GM20000 (cell line): ENCODE measurements at places on chromosomes 7 and 10.
A peak's percentile ranks its signal among the peaks of the same experiment; 100 is the strongest.

GRCh38 chr10:96636551-96636950 is 49.7 kb upstream of the TM9SF3 start:
- no peak for DNase-seq

- DNase-seq = no peak
Observed at GRCh38 chr10:110522365-110522988, 24.8 kb downstream of the DUSP5 start.

DNA sequence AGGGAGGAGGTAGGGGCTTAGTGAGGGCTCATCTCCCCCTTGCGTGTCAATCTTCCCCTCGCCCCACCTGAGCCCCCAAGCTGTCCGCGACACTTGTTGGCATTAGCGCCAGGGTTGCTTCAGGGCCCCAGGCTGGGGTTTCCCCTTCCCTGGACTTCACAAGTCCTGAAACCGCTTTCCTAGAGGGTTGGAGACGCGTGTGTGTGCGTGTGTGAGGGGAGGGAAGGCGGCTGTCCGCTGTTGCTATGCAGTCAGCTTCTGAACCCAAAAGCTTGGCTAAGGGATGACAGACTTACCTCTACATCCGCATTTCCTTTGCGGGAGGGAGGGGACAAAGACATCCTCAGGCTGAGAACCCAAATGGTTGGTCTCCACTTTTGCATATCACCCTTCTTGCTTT is 803 bp downstream of the GOLGA7B start:
- DNase-seq = no peak

DNA sequence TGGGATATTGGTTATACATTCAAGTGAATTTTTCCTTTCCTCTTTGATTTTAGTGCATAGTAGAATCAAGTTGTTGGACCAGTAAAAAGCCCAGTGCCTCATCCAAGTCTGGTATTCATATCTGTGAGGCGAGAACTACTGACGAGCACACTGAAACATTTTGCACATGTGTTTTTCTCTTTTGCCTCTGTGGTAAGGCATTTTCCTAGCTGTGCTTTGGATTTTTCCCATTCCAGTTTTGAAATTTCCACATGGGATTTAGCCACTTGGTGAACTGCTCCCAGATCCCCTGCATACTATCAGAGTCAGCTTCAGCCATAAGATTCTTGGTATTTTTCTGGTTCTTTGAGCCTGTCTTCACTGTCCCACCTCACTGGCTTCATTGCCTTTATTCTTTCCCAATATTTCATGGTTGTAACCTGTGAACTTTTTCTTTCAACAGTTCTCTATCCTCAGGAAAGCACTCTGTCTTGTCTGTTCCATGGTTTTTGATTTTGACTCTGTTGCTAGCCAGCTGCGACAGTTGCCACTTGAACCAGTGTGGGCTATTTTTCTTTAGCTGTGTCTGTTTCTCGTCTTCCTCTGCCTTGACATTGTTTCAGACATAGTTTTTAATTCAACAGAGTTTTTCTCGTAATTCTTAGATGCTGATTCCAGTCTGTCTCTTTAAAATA is 239.0 kb downstream of the REEP3 start:
- no peak for DNase-seq

- DNase-seq = no peak
Observed at GRCh38 chr7:135263321-135263970, 29.8 kb downstream of the STRA8 start.

DNA sequence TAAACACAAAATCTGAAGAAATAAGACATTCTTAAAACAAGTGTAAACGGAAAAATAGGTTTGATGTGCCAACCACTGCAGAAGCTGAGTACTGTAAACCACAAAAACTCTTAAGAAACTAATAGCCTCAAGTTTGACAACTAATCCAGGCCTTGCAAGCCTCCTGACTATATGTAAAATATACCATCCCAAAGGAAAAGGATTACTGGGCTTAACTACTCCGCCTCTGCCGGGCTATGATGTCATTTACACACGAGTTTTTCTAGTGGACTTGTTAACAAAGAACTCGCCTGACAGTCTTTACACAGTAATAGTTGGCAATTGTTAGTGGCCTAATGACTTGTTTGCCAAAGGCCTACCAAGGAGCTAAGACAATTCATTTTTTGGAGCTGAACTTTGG is 2.1 kb downstream of the KIF5B start:
- no peak for DNase-seq

GRCh38 chr7:94901981-94902380 is 5.4 kb upstream of the PPP1R9A start:
- no peak for DNase-seq

DNA sequence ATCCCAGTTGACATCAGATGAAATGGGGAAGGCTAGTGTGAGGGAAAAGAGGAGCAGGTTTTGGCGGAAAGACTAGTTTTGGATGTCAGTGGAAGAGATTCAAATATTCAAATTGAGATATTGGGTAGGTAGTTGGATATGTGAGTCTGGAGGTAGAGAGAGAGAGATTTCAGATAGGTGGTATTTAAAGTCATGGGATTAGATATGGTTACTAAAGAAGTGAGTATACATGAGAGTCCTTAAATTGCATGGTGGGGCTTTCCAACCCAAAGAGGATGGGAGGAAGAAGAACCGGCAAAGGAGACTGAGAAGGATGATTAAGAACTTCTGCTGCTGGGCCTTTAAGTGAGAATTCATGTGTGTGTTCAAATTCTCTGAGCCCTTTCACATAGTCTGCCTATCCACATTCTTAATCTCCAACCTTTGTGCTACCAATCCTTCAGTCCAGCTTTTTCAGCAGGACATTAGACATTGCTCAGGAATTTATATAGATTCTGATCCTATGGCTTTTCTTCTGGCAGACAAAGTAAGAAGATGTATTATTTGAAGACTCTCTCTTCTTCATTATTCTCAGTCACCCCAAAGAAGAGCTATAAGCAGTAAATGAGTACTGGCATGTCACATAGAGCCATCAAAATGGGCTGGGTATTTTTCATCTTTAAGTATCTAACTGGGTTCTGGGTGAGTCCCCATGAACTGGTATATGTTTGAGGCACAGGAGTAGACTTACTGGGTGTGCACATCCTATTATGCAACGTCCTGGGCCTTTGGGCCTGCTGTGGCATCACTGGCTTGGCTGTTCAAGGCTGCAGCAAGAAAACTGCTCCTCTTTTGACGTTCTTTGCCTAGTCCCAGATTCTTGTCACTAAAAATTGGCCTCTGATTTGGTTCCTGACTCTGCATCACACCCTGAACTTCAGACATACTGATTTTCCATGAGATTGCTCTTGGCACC is 33.6 kb downstream of the ST7 start:
- DNase-seq = no peak

DNA sequence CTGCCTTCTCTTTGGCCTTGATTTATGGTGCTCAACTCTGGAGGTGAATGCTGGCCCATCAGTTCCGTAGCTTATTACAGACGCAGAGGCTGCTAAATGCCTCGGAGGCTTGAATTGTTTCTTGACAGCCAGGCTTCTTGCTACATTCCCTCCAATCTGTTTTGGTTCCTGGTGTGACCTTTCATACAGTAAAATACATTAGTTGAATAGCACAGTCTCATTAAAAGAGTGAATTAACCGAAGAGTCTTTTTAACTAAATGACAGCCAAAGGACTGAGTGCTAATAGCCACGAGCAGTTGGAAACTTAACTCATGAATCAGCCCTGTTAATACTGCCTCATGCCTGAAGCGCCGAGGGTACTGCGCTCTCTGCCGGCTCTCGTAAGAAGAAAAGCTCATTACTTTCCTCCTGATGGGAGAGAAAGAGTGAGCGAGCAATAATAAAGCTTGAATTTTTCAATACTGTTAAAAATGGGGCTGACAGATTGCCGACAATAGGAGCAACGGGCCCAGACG is 236.4 kb upstream of the GPR26 start:
- DNase-seq = no peak

GRCh38 chr7:158107806-158108205 is 479.8 kb downstream of the PTPRN2 start:
- DNase-seq = no peak

- no peak for DNase-seq
Observed at GRCh38 chr7:49670991-49671390, 102.4 kb upstream of the VWC2 start.

DNA sequence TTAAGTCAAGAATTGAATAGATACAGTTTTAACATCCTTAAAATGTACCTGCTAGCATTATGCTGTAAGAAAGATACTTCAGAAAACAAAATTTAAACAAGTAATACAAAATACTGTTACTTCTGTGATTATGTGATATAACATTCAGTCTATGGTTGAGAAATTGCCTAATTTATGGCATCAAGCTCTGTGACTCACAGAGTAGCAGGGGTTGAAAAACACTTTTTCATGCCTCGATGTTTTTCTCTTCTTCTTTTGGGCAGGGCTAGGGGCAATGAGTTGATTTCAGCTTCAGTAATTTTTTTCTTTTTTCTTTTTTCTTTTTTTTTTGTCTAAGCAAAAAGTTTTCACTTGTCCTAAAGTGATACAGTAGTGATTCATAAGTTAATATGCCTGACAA is 209.2 kb downstream of the MBL2 start:
- DNase-seq = no peak

DNA sequence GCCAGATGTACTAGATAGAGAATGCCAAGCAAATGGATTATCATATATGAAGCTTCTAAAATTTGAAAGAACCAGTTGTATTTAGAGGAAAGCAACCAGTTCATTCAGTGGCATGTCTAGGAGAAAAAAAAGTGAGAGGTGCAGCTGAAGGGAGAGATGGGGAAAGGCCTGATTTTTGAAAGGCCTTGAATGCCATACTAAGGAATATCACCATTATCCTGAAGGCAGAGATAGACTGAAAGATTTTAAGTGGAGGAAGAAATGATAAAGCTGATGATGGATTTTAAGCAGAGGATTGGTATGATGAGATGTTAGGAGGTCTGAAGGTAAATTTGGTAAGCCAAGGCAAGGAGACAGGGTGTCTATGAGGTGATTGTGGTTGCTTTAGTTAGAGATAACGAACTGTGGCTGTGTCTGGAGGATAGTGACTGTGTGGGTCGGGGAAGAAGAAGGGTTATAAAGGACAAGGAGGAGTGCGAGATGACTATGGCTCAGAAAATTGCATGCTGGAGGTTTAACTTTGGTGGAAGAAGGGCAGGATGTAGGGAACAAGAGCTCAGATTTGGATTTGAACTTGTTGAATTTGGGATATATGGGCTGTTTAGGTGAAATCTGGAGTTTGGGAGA is 330.8 kb downstream of the EXOC4 start:
- no peak for DNase-seq

DNA sequence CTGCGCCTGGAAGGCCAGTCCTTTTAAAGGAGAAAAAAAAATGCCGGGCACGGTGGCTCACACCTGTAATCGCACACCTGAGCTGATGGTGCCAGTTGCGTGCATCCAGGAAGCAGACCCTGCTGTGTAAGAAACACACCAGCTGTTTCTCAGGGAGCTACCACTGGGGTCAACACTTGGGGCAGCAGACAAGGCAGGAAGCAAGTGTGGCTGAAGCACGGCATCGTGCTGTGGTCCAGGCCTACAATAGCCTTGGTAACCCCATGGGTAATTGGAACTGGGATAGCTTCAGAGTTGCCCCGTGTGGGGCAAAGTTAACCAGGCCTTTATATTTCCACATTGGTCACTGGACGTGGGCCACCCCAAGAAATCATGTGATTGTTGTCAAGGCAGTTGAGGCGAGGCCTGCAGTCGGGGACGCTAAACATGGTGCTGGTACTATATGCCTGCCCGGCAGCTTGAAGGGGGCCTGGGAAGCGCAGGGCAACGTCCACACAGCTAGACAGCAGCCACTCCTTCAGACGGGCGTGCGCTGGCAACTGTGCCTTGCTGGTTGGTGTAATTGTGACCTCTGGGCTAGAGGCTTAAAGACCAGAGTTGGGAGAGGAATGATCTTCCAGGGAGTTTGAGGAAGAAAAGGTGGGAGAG is 2.5 kb upstream of the TACR2 start:
- no peak for DNase-seq

GRCh38 chr10:60906411-60906810 is 37.6 kb downstream of the RHOBTB1 start:
- no peak for DNase-seq

DNA sequence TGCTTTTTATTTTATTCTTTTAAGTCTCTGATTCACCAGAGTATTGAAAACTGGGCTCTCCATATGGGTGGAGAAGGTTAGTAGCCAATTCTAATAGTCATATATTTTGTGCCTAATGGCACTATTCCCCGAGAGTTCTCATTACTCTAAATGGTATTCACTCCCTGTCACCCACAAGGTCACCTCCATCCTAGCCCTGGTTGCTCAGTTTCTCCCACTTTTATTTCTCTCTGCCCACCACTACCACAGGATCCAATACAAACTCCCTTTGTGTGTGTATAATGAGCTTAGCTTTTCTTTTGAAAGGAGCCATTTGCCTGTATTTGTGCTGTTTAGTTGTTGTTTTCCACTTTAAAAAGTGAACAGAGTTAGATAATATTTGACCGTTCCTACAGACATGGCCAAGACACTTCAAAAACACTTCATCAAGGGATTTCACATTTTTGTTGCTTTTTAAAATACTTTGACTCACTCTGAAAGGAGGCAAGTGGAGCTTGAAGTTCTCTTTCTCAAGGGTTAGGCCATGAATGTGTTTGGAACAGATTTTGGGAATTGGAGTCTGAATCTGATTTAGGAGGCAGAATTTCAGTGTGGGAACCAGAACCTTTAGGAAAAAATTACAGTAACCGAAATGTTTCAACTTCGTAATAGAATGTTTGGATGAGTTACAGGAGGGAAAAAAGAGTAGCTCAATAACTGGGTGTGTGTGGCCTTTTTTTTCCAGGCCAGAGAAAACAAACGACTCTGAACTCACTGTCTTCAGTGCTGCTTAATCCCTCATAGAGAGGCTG is 321.3 kb downstream of the BICC1 start:
- DNase-seq = no peak

GRCh38 chr7:74417419-74417971 is 36.2 kb upstream of the GTF2IRD1 start:
- DNase-seq = peak; percentile 89

DNA sequence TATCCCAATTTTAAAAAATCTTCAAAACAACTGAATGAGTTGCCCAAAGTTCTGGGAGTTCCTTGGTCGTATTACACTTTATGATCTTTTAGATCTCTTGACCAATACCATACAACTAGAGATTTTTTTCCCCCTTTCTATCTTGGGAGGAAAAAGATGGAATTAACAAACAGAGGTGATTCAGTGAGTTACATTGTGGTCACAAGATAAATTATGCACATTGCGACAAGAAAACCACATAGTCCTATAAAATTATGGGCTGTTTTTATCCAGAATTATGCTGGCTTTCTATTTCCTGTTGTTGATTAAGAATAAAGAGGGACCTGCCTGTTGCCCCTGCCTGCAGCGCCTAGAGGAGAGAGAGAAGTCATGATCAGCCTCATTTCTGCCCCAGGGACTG is 8.2 kb upstream of the SGPL1 start:
- no peak for DNase-seq

GRCh38 chr7:64889686-64890162 is 13.3 kb upstream of the ZNF273 start:
- peak; percentile 5 for DNase-seq
